ENCODE measurements at places on chromosomes 13 and 19. TPM values are rescaled to one million over a fixed set of nuclear protein-coding genes. Genes with fewer than 3 reads are reported as not detected.

DNA sequence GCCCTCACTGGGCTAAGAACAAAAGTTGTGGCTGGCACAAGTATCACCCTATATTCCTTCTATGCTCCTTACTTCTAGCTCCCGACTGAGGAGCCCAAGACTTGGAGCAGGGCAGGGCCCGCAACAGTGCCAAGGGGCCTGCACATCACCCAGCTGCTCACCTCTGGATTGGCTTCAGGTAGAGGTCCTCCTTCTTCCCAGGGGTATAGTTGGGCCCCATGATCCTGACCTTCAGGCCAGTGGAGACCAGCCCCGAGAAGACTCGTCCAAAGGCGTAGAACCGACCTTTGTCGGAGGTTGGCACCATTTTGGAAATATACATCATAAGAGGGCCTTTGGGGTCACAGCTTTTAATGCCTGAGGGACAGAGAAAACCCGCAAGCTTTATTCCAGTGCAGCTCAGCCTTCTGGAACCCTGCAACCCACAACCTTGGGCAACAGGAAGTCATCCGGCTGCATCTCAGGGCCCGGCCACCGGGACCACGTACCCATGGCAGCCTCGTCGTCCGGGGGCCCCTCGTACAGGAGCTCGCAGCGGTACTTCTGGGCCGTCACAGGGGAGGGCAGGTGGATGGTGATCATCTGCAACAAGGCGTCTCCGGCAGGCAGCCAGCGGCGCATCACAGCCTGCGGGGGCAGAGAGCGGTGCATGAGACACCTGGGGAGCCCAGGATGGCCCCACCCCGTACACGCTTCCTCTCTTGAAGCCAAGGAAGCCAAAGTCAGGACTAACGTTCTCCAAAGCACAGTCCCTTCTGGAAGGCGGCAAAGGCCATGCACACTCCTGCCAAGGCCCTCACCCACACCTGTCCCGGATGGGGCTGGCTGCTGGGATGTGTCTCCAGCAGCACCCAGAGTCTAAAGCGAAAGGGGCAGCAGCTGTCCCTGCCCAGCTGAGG, 4.7 kb downstream of the EEF2 start:
- DNase-seq = no peak

- no peak for DNase-seq
These were observed 74.4 kb downstream of the SLITRK6 start for GRCh38 chr13:85724546-85725432.

DNA sequence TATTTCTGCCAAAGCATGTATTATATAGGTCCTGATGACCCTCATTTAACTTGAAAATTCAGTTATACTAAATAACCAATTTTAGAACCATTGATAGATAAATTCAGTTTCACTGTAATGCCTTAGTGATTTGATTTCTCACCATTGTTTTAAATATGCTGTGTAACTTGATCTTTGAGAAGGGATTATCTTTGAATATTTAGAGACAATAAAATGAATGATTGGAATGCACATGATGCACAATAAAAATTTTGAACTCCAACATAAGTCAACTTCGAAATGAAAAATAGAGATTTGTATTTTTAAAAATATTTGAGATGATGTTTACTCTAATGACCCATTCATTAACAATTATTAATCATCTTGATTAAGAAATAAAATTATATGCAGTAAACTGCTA, 654.5 kb downstream of the OLFM4 start:
- DNase-seq = no peak

GRCh38 chr13:20001366-20002190, 43.1 kb downstream of the ZMYM2 start:
- DNase-seq = no peak

- no peak for DNase-seq
These were observed 97.6 kb upstream of the SERP2 start for GRCh38 chr13:44276061-44276460.

- no peak for DNase-seq
These were observed 25.7 kb downstream of the VRK3 start for GRCh38 chr19:49999371-50000010.

The TNFSF9 gene
- total RNA-seq = not detected

The GSX1 gene
- total RNA-seq = not detected

The IQCN gene
- total RNA-seq = 9.1 TPM

The OR10H1 gene
- 0.22 TPM for total RNA-seq

The SLC17A7 gene
- not detected for total RNA-seq

The C1QTNF9B gene
- total RNA-seq = not detected

The ONECUT3 gene
- not detected for total RNA-seq

The SELENOV gene
- total RNA-seq = not detected

The SRRM5 gene
- 1.7 TPM for total RNA-seq

Measured in naive thymus-derived CD4-positive, alpha-beta T cell (primary cell).